ENCODE measurements at places on chromosomes 5 and 9. TPM values are rescaled to one million over a fixed set of nuclear protein-coding genes. Genes with fewer than 3 reads are reported as not detected.

- DNase-seq: no peak
These were observed 96.3 kb downstream of the CFAP95 start for GRCh38 chr9:69916950-69917349.

DNA sequence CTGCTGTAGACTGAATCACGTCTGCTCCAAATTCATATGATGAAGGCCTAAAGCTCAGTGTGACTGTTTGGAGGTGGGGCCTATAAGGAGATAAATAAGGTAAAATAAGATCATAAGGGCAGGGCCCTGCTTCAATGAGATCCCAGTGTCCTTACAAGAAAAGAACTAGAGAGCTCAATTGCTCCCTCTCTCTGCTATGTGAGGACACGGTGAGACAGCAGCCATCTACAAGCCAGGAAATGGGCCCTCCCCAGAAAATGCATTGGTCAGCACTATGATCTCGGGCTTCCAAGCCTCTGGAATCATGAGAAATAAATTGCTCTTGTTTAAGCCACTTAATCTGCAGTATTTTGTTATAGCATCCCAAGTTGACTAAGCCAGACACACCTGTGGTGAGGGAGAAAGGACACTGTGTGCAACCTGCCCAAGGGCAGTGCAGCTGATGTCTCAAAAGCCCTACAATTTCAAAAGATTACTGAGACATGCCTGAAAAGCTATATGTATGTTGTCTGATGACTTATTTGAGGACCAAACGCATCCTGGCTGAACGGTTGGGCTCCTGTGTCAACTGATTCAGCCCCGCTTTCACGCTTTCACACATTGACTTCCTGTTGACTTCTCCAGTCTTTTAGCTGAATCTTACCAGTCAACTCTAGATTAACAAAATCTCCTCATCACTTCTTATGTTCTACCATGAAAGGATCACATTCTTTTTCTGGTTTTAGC, 13.2 kb downstream of the GZMK start:
- DNase-seq: no peak

GRCh38 chr5:11289208-11289607, 528.2 kb upstream of the DAP start:
- DNase-seq: no peak

DNA sequence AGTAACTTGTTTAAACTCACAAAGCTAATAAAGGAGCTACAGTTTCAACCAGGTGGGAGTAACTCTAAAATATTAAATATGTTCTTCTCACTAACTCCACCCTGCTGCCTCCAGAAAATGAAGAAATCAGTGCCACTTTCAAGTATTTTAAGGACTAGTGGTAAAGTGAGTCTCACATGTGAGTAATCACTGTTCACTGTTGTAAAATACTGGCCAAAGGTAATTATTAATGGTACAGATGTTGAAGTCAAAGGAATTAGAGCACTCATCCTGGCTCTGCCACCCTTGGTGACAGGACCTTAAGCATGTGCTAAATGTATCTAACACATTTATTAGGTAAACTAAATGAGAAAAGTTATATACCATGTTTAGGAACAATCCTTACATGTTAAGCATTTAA, 430.7 kb downstream of the BRINP1 start:
- DNase-seq: no peak

DNA sequence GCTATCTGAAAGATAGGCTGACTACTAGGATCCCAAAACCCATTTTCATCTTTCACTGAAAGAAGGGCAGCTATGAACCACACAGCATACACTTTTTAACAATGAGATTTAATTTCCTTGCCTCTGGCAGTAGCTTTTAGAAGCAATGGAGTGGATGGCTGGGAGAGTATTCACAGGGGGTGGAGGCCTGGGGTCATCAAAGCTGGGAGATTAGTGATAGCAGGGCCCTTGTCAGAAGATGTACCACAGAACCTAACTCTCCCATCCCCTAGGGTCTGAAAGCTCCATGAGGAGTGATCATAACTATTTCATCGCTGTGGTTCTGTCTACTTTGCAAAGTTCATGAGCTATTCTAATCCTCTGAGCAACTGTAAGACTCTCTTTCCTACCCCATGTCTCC, 332.2 kb downstream of the PRELID2 start:
- no peak for DNase-seq

DNA sequence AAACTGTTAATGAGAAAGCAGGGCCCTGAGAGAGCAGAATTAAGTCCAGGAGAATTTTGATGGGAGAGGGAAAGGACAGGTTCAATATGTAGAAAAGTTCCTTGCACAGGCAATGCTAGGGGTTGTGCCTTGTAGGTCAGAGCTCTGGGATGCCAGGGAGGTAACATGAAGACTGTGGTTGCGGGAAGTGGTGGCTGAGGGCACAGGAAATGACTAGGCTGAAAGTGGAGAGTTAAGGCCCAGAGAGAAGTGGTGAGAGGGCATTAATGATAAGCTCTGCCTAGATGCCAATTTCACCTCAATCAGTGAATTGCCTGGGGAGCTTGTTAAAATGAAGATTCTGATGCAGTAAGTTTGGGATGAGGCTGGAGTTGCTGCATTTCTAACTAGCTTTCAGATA, 31.5 kb upstream of the PPP3R2 start:
- no peak for DNase-seq

GRCh38 chr9:98565152-98566135, 143.3 kb downstream of the GABBR2 start:
- DNase-seq: no peak

GRCh38 chr9:72509053-72509452, 12.4 kb upstream of the TMC1 start:
- DNase-seq: no peak

GRCh38 chr5:43773478-43773844, 170.5 kb downstream of the NNT start:
- DNase-seq: peak; percentile 47

- no peak for DNase-seq
These were observed 47.1 kb upstream of the CHSY3 start for GRCh38 chr5:129857116-129857515.

- DNase-seq: no peak
These were observed 757 bp downstream of the NRARP start for GRCh38 chr9:137301081-137301947.

DNA sequence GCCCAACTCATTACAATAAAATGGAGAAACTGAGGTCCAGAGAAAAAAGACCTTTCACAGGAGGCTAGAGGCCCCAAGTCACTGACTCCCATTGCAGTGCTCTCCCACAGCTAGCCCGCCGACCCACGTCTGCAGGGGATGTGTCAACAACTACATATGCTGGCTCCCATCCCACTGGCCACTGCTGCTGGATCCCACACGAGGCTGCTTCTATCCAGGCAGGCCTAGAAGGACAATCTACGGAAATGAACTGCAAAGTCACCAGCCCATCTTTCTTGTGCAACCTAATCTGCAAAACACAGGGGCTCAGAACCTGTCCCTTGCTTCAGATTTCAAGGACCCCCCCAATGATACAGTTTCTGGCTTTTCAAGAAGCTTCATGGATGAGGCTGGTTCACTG, 24.0 kb downstream of the RAPGEF1 start:
- peak; percentile 94 for DNase-seq

BTNL3 gene
- not detected for total RNA-seq

ZNF169 gene
- 1.9 TPM for total RNA-seq

RNF183 gene
- total RNA-seq: not detected

ESM1 gene
- 73.0 TPM for total RNA-seq

ARL15 gene
- total RNA-seq: 39.0 TPM

ABCA2 gene
- total RNA-seq: 4.5 TPM

EGFL7 gene
- 330 TPM for total RNA-seq

NR2F1 gene
- 41.5 TPM for total RNA-seq

SCGB3A2 gene
- not detected for total RNA-seq

CTSV gene
- total RNA-seq: 0.25 TPM

SPINK13 gene
- not detected for total RNA-seq

FOXD4L4 gene
- total RNA-seq: 0.13 TPM
